ENCODE measurements at places on chromosomes 1 and 21. TPM values are rescaled to one million over a fixed set of nuclear protein-coding genes. Genes with fewer than 3 reads are reported as not detected.

CDK18 gene
- total RNA-seq, result 0.24 TPM

GUCA2A gene
- not detected for total RNA-seq

DHCR24 gene
- 51.1 TPM for total RNA-seq

ITPKB gene
- total RNA-seq, result 1.6 TPM

OR10Z1 gene
- not detected for total RNA-seq

GRIK3 gene
- not detected for total RNA-seq

IKBKE gene
- total RNA-seq, result 14.2 TPM

DNA sequence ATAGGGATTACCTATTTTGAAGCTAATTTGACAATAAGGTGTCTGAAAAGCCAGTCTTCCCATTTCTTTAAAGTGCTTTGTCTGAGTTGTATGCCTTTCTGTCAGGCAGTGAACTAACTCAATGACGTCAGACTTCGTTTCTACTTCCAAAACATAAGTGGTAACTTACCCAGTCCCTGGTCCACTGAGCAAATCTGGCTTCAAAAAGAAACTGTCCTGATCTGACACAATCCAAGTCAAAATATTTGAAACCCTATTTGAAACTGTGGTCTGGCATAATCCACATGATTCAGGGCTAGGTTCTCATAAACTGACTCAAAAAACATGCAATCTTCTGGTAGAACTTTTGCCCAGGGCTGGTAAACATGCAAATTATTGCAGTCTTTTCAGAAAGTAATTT is 34.0 kb downstream of the DIRAS3 start:
- DNase-seq, result no peak

DNA sequence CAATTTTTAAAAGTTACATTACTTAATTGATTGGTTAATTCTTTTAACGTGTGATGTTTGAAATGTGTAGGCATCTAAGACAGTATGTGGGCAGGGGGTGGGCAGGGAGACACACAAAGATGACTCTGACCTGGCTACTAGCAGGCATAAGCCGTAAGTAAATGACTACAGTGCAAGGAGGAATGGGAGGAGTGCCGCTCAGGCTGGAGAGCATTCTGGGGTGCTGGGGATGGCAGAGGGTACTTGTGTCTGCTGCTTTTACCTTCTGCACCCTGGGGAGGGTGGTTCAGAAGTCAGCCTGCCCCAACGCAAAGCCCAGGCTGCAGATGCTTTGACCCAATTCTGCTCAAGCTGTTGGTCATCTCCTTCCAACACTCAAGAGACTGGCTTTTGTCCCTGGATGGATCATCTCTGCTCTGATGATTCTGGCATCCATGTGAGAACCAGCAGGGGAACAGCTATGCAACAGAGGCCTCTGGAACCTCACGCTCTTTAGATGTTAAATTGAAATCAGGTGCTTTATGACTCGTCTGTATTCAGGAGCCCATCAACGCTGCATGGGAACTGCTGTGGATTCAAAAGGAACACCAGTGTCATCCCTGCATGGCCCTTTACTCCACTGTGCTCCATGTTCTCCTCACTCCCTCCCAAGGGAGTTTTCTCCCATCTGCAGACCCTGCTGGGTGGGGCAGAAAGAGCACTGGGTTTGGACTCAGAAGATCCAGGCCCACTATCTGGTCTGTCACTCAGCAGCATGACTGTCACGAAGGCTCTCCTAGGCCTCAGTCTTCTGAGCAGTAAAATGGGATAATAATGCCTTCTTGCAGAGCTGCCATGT is 78.8 kb downstream of the FAM78B start:
- DNase-seq, result no peak

DNA sequence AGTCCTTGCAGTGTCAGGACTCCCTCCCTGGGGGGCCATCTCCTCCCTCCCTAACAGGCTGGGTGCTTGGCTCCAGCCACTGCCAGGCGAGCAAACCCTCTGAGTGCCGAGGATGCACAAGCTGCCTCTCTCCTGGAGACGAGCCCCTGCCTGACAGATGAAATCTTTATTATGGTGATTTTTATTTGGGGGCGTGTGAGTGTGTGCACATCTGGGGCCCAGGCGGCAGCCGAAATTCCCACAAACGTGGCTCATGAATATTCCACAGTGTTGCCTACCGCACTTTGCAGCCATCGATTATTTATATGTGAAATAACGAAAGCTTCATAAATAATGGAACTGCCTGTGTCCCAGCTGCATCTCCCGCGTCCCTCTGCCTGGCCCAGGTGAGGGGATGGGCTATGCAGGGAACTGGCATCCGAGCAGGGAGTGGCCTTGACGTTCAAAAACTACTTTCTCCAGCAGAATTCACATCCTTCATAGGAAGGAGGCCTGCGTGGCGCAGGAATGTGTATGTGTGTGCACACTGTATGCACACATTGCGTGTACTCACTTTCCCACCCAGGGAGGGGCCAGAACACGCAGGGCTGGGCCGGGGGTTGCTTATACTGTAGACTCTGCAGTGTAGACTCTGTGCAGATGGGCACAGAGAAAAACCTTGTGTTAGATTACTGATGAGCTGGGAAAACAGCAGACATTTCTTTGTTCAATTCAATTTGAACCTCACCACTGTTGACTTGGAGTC is 73.1 kb downstream of the UBIAD1 start:
- no peak for DNase-seq

GRCh38 chr1:177897281-177897997 is 72.4 kb downstream of the SEC16B start:
- DNase-seq, result no peak

DNA sequence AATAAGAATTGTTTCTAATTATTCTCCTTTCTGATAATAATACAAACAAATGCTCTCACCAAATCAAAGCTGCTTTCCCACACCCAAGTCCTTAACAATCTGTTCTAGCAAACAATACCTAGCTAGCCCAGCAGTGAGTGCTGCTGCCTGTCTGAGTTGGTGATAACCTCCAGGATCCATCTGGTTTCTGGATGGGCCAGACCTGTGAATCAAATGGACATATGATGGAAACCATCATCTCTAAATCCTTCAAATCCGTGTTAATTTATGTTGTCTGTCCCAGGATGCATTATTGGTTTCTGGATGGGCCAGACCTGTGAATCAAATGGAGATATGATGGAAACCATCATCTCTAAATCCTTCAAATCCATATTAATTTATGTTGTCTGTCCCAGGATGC is 1230.0 kb downstream of the AMY1C start:
- no peak for DNase-seq

DNA sequence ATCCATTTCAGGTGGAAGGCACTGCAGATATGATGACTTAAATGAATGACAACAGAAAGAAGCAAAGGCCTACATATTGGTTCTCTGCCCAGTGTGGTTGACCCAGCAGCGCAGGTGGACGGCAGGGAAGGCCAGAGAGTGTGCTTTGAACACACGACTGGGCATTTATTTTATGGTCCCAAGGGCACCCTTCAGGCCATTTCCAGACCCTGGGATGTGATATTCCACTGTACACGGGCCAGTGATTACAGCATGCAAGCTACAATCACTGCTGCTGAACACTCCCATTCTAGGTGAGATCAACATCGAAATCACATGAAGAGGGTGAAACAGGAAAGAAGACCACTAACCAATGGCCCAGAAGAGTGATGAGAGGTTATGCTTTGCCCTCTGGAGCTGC is 33.8 kb downstream of the PCNX2 start:
- DNase-seq, result no peak

- DNase-seq, result no peak
These were observed 13.6 kb downstream of the DDAH1 start for GRCh38 chr1:85451236-85451830.

DNA sequence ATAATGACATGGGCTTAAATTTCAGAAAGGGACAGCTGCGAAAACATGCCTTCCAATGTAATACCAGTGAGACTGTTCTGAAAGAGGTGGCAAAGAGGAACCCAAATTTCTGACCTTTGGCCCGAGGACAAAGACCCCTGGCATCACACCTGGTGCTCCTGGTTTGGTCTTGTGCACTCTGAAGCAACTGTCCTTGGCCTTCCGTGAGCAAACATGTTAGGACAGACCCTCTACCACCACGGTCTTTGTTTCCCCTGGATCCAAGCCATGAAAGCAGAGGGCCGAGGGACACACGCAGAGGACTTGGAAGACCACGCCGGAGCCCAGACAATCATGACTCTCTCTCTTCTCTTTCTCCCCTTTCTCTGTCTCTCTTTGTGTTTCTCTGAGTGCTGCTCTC is 6.0 kb downstream of the REG4 start:
- DNase-seq, result no peak

DNA sequence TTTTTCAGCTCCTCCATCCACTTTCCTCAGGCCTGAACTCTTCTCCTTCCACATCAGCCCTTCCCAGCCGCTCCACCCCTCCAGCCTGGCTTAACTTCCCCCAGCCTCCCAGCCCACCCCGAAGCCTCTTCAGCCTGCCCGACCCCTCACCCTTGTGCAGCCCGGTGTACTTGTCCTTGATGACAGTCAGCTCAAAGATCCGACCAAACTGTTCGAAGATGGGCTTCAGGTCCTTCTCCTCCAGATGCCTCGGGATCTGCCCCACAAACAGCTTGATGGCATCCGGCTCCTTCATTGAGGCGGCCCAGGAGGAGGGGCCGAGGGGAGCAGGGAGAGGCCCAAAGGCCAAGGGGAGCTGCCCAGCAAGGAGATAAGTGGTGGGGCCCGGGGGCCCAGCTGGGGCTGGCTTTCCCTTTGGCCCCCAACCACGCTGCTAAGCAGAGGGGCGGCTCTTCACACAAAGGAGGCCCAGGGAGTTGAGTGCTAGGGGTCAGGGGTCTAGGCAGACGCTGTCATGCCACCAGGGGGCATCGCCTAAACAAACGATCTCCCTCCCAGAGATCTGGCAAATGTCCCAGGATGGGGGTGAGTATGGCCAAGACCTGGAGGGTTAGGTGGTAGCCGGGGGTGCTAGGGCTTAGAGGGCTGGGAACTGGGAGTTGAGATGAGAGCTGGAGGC is 738 bp downstream of the CELF3 start:
- DNase-seq, result no peak

- DNase-seq, result no peak
These were observed 21.6 kb downstream of the ZNF684 start for GRCh38 chr1:40553017-40553416.

DNA sequence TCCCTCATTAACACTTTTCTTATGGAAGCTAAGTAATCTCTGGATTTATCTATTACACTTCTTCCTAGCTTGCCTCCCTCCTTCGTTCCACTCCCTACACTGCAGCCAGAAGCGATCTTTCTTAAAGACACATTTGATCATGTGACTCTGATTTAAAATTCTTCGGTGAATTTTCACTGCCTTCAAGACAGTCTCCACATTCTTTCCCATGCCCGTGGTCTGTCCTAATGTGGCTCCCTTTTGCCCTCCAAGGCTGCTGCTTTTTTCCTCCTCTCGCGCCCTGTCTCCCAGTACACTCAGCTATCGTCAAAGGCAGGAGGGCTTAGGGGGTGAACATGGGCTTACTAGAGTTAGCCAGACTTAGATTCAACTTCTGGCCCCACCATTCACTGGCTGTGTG is 64.4 kb downstream of the SDCCAG8 start:
- no peak for DNase-seq

- DNase-seq, result no peak
These were observed 44.3 kb downstream of the PCNX2 start for GRCh38 chr1:233251201-233251720.

DNA sequence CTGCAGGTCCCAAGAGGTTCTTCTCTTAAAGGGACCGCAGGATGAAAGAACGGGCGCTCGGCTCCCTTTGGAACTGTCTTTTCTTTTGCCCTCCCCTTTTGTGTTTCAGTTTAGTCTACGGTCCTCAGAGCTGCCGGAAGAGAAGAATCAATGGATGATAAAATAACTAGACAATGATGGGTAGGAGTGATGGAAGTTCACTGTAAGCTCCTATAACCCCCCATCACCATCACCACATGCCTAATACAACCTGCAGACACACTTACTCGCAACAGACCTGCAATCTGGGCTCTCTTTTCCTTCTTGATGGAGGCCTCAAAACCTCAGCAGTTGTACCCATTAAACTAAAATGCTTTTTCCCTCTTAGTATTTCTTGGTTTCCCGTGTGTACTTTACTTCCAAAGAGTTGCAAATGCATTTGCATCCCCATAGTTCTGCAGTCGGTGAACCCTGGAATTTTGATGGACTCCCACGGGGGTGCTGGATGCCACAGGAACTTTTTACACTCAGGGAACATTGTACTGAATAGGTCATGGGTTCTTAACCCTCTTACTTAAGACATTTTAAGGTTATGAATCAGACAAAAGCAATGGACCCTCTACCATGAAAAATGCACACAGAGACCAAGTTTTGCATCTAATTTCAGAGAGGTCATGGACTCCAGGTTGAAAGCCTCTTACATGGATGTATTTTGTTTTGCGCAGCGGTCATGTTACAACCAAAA is 633 bp upstream of the RFX5 start:
- no peak for DNase-seq

DNA sequence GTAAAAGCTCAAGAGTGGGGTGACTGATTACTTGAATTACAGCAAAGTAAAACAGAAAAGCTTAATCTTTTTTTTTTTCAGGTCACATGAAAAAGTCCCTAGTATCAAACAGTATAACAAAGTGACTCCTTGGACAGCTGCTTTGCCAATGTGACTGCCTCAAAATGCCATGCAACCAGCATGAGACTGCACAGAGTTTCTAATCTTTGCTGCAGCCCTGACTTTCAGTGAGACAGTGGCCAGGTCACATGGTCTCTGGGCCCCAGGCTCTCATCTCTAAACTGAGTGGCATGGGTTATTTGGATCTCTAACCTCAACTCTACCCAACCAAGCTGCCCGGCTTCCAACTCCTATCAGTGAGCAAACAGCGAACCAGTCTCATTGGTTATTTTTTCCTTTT is 169.0 kb downstream of the VAV3 start:
- no peak for DNase-seq

DNA sequence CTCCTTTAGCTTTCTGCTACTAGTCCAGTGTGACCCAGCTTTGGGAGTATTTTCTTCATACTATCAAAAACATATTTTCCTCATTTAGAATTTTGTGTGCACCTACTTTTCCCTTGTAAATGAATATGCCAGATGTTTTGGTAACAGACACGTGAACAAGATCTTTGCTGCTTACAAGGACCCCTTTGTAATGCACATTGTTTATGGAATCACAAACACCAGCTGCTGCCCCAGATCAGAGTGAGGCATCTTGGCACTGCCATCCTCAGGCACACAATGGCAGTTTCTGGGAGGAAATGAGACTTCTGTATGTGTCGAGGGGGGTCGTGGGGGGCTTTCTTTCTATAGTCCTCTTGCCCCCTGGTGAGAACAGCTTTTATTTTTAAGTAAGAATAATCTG is 115.7 kb downstream of the RGL1 start:
- no peak for DNase-seq

DNA sequence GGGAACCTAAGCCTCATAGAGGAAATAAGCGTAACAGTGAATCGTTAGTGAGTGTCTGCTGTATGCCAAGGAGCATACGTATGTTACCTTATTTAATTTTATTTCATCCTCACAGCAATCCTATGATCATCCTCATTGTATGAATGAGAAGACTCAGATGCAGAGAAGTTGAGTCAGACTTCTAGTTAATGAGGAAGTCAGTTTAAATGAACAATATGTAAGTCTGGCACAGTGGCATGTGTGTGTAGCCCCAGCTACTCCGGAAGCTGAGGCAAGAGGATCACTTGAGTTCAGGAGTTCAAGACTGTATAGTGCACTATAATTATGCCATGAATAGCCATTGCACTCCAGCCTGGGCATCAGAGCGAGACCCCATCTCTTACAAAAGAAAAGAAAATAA is 148.0 kb downstream of the ZZZ3 start:
- peak; percentile 51 for DNase-seq

Measured in HFFc6 (cell line).